ENCODE measurements at places on chromosomes 7 and 10.
A peak's percentile ranks its signal among the peaks of the same experiment; 100 is the strongest.

DNA sequence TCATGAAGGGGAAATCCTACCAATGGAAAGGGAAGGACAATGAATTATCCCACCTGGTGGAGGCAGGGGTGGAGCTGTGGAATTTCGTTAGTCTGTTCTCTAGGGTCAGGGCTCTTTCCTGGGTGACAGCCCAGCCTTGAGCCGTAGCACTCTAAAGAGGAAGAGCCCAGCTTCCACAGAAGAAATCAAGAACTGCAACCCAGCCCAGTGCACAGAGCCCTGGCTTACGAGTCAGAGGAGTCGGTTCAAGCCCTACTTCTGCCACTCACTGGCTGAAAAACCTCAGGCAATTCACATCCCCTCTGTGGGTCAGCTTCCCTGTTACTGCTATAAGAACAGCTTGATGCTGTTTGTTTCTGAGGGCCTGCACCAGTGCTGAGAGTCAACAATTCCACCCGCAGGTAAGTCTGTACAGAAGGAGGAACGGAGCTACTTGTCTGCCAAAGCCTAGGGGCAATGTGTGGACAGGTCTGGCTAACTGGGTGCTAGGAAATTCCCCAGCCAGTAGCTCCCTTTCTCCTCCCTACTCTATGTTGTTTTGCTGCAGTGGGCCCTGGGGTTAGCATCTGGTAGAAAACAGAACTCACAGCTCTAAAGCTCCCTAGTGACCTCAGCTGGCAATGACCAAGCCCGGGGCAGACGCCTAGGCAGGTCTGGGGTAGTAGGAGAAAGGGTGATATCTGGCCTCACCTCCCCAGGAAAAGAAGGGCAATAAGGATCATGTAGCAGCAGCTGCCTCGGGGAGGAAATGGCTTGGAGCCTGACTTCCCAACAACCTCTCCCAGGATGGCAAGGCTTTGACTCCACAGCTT, 3.3 kb downstream of the AVPI1 start:
- H3K27me3 ChIP-seq = no peaks in the 10 kb centered on the region
- H3K4me1 ChIP-seq = peaks cover 13% of the 10 kb centered on the region
- no peak for DNase-seq
- no peaks in the 10 kb centered on the region for H3K36me3 ChIP-seq

DNA sequence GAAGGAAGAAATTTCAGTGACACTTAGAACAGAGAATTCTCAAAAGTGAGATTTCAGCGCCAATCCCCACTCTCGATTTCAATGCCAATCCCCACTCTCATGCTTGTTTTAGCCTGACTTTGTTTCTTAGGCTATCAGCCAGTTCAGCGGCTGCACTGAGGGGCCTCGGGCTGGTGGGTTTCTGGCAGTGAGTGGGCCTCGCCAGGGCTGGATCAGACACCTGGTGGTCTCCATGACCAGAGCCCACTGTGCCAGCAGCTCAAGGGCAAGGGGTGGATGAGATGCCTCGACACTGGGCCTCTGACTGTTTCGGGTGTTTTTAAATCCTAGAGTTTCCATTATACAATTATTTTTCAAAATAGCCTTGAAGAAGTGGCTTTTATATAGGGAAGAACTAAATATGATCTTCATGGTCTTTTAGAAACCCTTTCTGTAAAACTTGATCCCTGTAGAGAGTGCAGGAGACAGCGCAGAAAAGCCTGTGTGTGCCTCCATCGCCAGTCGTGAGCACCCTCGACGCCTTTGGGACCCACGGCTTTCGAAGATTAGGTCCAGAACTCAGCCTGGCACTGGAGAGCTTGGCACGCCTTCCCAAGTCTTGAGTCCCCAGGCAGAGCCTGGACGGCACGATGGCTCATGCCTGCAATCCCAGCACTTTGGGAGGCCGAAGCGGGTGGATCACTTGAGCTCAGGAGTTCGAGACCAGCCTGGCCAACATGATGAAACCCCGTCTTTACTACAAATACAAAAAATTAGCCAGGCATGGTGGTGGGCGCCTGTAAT, 76.2 kb downstream of the INPP5A start:
- H3K4me1 ChIP-seq = peaks cover 26% of the 10 kb centered on the region
- no peak for DNase-seq
- peaks cover 1% of the 10 kb centered on the region for H3K27me3 ChIP-seq
- no peak overlapping the region for H3K4me3 ChIP-seq
- H3K36me3 ChIP-seq = peaks cover 20% of the 10 kb centered on the region

GRCh38 chr10:86708068-86708782, 39.9 kb downstream of the LDB3 start:
- DNase-seq = no peak
- no peak overlapping the region for H3K4me3 ChIP-seq

- peaks cover 10% of the 10 kb centered on the region for H3K27me3 ChIP-seq
- no peak overlapping the region for H3K4me3 ChIP-seq
- H3K4me1 ChIP-seq = peaks cover 28% of the 10 kb centered on the region
- no peak for DNase-seq
- no peaks in the 10 kb centered on the region for H3K36me3 ChIP-seq
- no peak overlapping the region for H3K27ac ChIP-seq
Measured at GRCh38 chr10:110455446-110455845, 42.3 kb upstream of the DUSP5 start.

DNA sequence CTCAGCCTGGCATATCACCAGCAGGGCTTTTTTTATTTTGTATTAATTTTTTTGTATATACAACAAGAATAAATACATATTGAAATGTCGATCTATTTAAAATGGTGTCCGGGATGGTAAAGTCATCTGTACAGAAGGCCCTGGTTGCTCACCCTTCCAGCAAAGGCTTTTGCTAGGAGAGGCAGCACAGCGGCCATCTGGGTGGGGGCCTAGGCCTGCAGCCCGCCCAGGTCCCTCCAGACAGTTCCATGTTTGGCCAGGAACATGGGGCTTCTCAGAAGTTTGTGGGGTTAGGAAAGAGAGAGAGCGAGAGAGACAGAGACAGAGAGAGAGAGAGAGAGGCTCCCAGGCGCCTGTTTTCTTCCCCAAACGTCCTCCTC, 152.6 kb upstream of the LYZL2 start:
- peak overlapping the region; percentile 52 for H3K27ac ChIP-seq
- no peaks in the 10 kb centered on the region for H3K36me3 ChIP-seq
- peaks cover 18% of the 10 kb centered on the region for H3K4me1 ChIP-seq
- no peak overlapping the region for H3K4me3 ChIP-seq
- H3K27me3 ChIP-seq = peaks cover 3% of the 10 kb centered on the region

DNA sequence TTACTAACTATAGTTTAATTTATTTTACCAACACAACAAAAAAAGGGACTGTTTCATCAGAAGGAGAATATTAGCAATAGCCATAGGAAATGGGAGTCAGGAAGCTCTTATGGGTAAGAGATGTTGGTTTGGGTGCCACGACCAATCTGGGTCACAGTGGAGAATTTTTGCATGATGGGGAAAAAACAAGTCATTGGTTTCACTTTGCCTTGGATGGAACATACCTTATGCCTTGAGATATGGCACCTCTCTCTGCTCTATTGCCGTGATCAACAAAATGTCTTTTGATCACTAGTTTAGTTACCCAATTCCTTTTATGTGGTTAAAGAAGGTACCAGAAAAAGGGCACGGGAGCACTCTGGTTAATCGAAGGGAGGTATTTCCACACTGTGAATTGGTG, 48.2 kb downstream of the PNLIPRP3 start:
- H3K27me3 ChIP-seq = no peaks in the 10 kb centered on the region
- no peaks in the 10 kb centered on the region for H3K36me3 ChIP-seq
- H3K4me1 ChIP-seq = no peaks in the 10 kb centered on the region
- DNase-seq = no peak
- no peak overlapping the region for H3K27ac ChIP-seq

GRCh38 chr10:67925449-67926005, 41.1 kb downstream of the SIRT1 start:
- H3K27me3 ChIP-seq = no peaks in the 10 kb centered on the region
- peaks cover 29% of the 10 kb centered on the region for H3K36me3 ChIP-seq
- no peak overlapping the region for H3K4me3 ChIP-seq
- DNase-seq = no peak

GRCh38 chr7:128841921-128842673, 11.9 kb downstream of the FLNC start:
- H3K4me3 ChIP-seq = no peak overlapping the region
- DNase-seq = peak; percentile 53
- no peak overlapping the region for H3K27ac ChIP-seq

DNA sequence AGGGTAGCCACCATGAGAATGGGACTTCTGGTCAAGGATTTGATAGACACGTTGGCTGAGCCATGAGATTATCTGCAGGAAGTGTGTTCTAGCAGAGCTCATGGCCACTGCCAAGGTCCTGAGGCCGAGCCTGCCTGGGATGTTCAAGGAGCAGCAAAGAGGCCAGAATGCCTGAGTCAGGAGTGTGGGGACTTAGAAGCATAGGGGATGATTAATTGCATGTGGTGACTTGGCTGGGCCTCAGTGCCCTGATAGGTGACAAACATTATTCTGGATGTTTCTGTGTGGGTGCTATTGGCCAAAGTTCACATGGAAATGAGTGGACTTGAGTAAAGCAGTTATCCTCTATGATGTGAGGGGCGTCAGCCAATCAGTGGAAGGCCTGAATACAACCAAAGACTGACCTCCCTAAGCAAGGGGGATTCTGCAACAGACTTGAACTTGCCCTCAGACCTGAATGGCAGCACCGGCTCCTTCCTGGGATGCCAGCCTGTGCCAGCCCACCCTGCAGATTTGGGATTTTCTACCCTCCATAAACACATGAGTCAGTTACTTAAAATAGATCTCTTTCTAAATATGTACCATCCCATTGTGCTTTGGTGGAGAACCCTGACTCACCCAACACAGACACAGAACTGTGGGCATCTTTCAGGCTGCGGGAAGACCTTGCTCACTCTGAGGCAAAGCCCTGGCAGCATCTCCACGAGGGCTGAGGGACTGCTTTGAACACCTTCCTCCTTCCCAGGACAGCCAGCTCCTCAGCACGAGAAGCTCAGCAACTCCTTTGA, 363.9 kb upstream of the MGMT start:
- peaks cover 4% of the 10 kb centered on the region for H3K36me3 ChIP-seq
- DNase-seq = no peak
- no peak overlapping the region for H3K4me3 ChIP-seq
- peaks cover 3% of the 10 kb centered on the region for H3K27me3 ChIP-seq
- H3K4me1 ChIP-seq = peaks cover 53% of the 10 kb centered on the region

DNA sequence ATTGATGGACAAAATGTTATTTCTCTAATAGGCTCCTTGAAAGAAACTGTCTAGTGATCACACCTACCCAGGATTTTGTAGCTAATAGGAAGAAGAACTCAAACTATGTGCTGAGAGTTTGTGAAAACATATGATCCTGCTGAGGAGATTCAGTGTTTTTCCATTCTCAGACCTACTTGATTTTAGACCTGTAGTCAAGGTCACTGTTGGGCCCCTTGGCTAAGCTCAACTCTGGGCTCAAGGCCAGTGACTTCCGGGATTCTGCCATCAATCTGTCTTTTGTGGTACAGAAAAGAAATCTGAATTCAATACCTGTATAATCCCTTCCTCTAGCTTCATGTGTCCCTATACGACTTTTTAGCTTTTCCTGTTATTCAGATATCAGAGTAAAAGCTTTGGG, 79.7 kb upstream of the FERD3L start:
- no peak for DNase-seq
- H3K4me3 ChIP-seq = no peak overlapping the region
- no peaks in the 10 kb centered on the region for H3K4me1 ChIP-seq
- no peaks in the 10 kb centered on the region for H3K36me3 ChIP-seq

DNA sequence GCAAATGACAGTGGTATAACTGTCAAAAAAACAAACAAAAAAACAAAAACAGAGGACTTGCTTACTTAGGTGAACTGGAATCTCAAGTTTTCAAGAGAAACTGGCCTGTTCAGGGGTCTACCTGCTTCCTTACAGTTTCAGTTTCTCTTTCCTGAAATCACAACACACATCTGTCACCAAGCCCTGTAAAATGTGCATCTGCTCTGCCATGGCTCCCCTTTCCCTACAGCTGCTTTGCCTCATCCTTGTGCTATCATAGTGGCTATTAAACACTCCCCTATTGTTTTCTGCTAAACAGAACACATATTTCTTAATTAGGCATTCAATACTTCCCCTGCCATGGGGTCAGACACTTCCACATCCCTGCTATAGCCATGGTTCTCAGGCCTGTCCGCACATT, 37.6 kb downstream of the CPED1 start:
- no peak overlapping the region for H3K4me3 ChIP-seq
- peaks cover 1% of the 10 kb centered on the region for H3K36me3 ChIP-seq
- no peak overlapping the region for H3K27ac ChIP-seq
- DNase-seq = no peak

DNA sequence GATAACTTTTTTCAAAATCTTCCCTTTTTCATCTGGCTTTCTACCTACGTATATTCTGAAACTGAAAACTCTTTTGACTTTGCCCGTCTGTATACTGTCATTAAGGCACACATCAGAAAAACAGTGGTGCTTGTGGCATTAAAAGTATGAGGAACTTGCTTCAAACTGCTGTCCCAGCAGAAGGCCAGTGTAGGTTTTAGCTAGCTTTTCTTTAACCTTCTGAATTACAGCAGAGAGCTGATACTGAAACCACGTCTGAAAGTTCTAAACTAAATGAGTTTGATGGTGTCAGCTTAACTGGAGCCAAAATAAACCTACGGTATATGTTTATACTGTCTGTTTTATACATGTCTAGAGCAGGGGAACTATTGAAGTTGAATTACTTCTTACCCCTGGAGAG, 283.4 kb downstream of the TFEC start:
- H3K27ac ChIP-seq = no peak overlapping the region
- no peaks in the 10 kb centered on the region for H3K36me3 ChIP-seq
- H3K4me1 ChIP-seq = no peaks in the 10 kb centered on the region
- no peak overlapping the region for H3K4me3 ChIP-seq
- no peak for DNase-seq

DNA sequence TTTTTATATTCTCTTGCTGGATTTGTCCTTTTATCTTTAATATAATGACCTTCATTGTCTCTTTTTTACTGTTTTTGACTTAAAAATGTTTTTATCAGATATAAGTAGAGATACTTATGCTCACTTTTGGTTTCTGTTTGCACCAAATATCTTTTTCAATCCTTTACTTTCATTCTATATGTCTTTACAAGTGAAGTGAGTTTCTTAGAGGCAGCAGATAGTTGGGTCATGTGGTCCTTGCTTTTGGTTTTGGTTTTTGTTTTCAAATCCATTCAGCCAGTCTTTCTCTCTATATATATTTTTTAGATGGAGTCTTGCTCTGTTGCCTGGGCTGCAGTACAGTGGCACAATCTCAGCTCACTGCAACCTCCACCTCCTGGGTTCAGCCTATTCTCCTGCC, 932.4 kb upstream of the LRRTM3 start:
- H3K4me1 ChIP-seq = no peaks in the 10 kb centered on the region
- H3K36me3 ChIP-seq = no peaks in the 10 kb centered on the region
- no peaks in the 10 kb centered on the region for H3K27me3 ChIP-seq
- no peak for DNase-seq

- DNase-seq = no peak
- H3K27me3 ChIP-seq = no peaks in the 10 kb centered on the region
- no peak overlapping the region for H3K27ac ChIP-seq
- H3K4me3 ChIP-seq = no peak overlapping the region
- H3K4me1 ChIP-seq = no peaks in the 10 kb centered on the region
Measured at GRCh38 chr7:78307892-78308291, 509.3 kb downstream of the PHTF2 start.

Measured in activated CD4-positive, alpha-beta T cell treated with anti-CD3 and anti-CD28 coated beads, Interleukin-2, amount 10 ng/mL, durations not matched to agents 7 days and 5 days (primary cell).